ENCODE measurements at places on chromosomes 1 and 21. TPM values are rescaled to one million over a fixed set of nuclear protein-coding genes. Genes with fewer than 3 reads are reported as not detected.

Gene USH2A
- not detected for total RNA-seq

Gene HSF2BP
- total RNA-seq = 0.50 TPM

Gene PDE9A
- 7.5 TPM for total RNA-seq

Gene S100A12
- not detected for total RNA-seq

Gene PTAFR
- 0.19 TPM for total RNA-seq

Gene RHOU
- total RNA-seq = 0.68 TPM

GRCh38 chr1:56897150-56898004 is 42.8 kb downstream of the C8A start:
- H3K27ac ChIP-seq = no peak overlapping the region
- no peaks in the 10 kb centered on the region for H3K27me3 ChIP-seq
- DNase-seq = no peak
- no peaks in the 10 kb centered on the region for H3K4me1 ChIP-seq
- no peaks in the 10 kb centered on the region for H3K36me3 ChIP-seq
- H3K4me3 ChIP-seq = no peak overlapping the region

DNA sequence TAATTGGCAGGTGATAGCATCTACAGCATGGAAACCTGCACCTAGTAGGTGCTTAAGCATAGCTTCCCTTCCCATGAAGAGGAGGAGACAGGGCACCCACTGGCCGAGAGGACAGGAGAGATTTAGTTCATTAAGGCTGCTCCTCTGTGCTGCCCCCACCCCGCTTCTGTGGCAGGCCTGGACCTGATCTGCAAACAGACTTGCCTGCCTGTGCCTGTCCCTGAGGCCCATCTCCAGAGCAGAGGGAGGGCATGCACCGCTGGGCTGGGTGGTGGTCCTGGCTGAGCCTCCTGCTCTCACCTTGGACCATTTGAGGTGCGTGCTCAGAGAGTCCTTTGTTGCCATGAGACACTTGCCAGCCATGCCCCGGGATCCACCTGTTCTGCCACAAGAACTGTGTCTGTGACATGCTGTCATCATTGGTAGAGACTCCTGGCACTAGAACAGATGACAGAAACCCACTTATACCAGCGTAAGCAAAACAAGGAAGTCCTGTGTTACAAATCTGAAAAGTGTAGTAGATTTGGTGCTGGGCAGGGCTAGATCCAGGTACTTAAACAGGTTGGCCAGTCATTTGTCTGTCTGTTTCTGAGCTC is 55.6 kb downstream of the PTPRF start:
- no peaks in the 10 kb centered on the region for H3K27me3 ChIP-seq
- no peak overlapping the region for H3K4me3 ChIP-seq
- H3K4me1 ChIP-seq = peaks cover 2% of the 10 kb centered on the region
- H3K27ac ChIP-seq = no peak overlapping the region

DNA sequence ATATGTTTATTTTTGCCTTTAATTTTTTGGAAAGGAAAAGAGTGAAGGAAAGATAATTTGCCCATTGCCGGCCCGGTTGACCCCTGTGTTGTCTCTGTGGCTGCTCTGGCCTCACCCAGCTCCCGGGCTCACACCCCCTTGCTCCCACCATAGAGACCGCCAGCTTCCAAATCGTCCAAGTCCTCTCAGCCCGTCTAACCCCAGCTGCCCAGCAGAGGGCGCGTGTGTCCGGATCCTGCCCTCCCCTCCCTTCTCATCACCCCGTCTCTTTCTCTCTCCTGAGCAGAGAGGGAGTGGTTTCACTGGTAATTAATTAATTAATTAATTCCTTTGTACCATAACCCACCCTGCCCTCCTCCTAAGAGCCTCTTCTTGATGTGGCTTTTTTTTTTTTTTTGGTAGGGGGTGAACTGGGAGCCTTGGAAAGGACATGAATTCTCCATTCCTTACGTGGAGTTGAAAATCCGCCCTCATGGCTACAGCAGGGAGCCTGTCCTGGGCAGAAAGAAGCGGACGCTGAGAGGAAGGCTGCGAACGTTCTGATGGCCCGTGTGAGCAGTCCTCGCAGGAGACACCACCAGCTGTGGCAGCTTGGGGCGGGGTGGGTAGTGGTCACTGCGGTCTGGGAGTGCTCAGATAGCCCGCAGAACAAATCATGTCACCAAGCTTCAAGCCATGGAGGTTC is 45.9 kb downstream of the KIAA0040 start:
- H3K27ac ChIP-seq = no peak overlapping the region
- H3K4me3 ChIP-seq = no peak overlapping the region
- peaks cover 13% of the 10 kb centered on the region for H3K27me3 ChIP-seq
- H3K4me1 ChIP-seq = peaks cover 6% of the 10 kb centered on the region
- no peaks in the 10 kb centered on the region for H3K36me3 ChIP-seq

- H3K27me3 ChIP-seq = no peaks in the 10 kb centered on the region
- DNase-seq = no peak
- peaks cover 3% of the 10 kb centered on the region for H3K4me1 ChIP-seq
- H3K36me3 ChIP-seq = peaks cover 9% of the 10 kb centered on the region
- H3K4me3 ChIP-seq = no peak overlapping the region
Measured at GRCh38 chr1:176058686-176059085, 148.4 kb downstream of the COP1 start.

DNA sequence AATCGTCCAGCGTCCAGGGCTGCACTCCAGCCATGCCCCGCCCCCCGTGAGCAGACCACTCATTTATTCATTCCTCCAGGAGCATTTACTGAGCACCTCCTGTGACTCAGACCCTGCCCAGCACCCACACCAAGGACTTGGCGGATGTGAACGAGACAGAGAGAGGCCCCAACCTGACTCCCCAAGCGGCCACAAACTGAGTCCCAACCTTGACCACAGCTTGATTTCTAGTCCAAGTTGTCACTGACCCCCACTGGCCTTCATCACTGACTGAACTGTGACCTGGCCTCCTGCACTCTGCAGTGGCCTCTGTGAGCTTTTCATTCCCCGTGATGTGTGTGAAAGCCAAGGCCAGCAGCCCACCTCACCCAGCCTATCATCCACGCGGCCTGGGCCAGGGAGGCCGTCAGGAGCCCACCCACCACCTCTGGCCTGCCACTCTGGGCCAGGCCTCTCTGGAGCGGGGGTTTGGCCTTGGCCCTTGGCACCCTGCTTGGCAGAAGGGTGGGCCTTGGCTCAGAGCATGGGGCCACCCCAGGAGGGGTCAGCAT is 19.3 kb upstream of the RUNX3 start:
- no peak for DNase-seq
- peaks cover 33% of the 10 kb centered on the region for H3K36me3 ChIP-seq
- H3K27me3 ChIP-seq = no peaks in the 10 kb centered on the region
- H3K27ac ChIP-seq = no peak overlapping the region

- H3K27ac ChIP-seq = no peak overlapping the region
- no peaks in the 10 kb centered on the region for H3K4me1 ChIP-seq
- no peak overlapping the region for H3K4me3 ChIP-seq
Measured at GRCh38 chr1:245873068-245873467, 634.0 kb downstream of the SMYD3 start.

DNA sequence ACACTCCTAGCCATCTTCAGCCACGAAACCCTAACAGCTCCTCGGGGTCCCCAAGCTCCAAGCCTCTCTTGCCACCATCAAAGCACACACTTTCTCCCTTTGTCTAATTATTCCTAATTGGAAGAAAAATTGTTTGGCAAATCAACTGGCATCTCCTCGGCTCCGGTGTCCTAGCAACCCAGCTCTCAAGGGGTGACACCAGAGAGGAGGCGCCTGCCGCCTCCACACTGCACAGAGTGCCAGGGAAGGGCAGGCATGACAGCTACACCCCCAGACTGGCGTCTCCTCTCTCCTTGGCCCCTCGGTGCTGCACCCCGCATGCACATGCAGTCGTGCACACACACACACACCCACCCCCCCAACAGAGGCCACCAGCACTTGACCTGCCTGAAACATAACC is 18.2 kb upstream of the GJB5 start:
- H3K27ac ChIP-seq = no peak overlapping the region
- H3K36me3 ChIP-seq = no peaks in the 10 kb centered on the region
- no peak overlapping the region for H3K4me3 ChIP-seq
- no peak for DNase-seq
- peaks cover 9% of the 10 kb centered on the region for H3K27me3 ChIP-seq
- H3K4me1 ChIP-seq = no peaks in the 10 kb centered on the region

GRCh38 chr1:176330782-176331181 is 123.7 kb upstream of the COP1 start:
- H3K4me3 ChIP-seq = no peak overlapping the region
- no peaks in the 10 kb centered on the region for H3K27me3 ChIP-seq
- no peak overlapping the region for H3K27ac ChIP-seq
- H3K36me3 ChIP-seq = no peaks in the 10 kb centered on the region

GRCh38 chr1:20400341-20401177 is 85.5 kb downstream of the CAMK2N1 start:
- no peaks in the 10 kb centered on the region for H3K4me1 ChIP-seq
- no peaks in the 10 kb centered on the region for H3K36me3 ChIP-seq
- no peak for DNase-seq
- no peak overlapping the region for H3K27ac ChIP-seq

DNA sequence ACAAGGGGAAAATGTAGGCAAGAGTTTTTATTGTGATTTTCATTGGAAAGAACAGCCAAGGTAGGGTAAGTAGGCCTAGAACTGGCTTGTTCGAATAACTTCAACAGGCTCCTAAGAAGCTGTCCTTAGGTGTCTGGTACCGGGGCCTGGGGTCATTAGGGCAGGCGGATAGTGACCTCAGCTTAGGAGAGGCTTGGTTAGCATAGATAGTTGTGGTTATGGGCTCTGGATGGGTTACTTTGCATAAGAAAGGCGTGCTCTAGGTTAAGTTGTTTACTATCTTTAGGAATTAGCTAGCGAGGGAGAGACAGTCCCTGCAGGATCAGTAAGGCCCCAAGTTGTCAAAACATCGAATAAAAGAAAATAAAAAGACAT is 20.7 kb upstream of the HPCAL4 start:
- H3K27me3 ChIP-seq = peaks cover 21% of the 10 kb centered on the region
- no peak for DNase-seq
- no peaks in the 10 kb centered on the region for H3K4me1 ChIP-seq
- H3K4me3 ChIP-seq = no peak overlapping the region
- H3K27ac ChIP-seq = no peak overlapping the region

GRCh38 chr1:226061841-226062557 is 517 bp upstream of the H3-3A start:
- H3K27ac ChIP-seq = peak overlapping the region; percentile 84
- DNase-seq = peak; percentile 50
- peaks cover 35% of the 10 kb centered on the region for H3K4me1 ChIP-seq

DNA sequence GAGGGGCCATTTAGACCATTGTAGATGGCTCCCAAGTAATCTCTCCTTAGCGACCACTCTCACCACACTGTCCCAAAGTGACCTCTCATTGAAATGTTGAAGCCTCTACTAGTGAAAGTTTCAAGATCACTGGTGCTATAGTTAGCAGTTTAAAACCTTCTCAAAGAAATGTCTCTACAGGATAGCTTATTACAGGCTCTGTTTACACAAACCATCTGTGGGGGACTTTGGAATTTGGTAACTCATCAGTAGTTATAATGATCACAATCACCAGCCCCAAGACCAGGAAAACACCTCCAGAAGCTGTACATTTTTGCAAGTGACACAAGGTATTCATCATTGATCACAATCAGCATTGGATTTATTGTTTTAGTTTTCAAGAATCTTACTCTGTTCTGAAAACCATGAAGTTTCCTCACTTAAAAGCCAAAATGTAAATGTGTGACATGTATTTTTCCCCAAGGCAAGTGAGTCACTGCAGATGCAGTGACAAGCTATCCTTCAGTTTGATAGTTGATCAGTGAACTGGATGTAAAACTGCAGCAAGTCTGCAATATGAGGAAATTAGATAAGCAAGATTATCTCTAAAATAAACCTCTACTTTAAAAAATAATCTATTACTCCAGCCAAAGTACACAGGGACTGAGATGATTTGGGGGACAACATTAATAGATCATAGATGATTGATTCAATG is 41.9 kb downstream of the C21orf91 start:
- no peak for DNase-seq
- no peak overlapping the region for H3K4me3 ChIP-seq
- no peaks in the 10 kb centered on the region for H3K27me3 ChIP-seq
- H3K4me1 ChIP-seq = peaks cover 61% of the 10 kb centered on the region

DNA sequence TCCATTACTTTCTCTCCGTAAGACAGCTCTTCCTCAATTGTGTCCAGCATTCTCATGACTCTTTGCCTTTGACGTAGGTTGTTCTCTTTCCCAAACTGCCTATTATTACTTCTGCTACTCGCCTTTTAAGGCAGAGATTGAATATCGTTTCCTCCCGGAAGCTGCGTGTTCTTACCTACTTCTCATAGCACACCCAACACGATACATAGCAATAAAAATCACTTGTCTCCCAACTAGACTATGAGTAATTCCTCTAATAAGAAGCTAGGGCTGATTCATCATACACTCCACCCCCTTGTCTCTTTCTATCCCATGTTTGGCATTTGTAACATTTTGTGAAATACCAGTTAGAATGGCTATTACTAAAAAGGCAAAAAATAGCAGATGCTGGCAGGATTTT is 55.8 kb upstream of the SGIP1 start:
- no peaks in the 10 kb centered on the region for H3K4me1 ChIP-seq
- no peak overlapping the region for H3K4me3 ChIP-seq
- peaks cover 24% of the 10 kb centered on the region for H3K27me3 ChIP-seq
- H3K27ac ChIP-seq = no peak overlapping the region

DNA sequence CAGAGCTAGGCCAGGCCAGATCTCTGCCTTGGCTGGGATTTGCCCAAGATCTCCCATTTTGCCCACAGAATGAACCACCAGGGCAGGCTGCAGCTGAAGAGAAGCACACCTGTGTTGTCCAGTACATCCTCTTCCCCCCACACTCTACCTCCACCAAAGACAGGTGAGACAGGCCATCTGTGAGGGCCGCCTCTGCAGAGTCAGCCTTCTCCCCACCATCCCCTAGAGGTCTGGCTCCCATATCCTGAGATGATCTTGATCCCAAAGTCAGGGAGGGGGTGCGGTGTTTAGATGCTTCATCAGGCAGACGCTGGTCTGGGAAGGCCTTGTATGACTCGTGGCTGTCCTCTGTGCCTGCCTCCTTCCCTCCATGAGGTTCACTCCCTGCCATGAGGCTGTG is 28.7 kb downstream of the HYI start:
- no peak overlapping the region for H3K27ac ChIP-seq
- no peaks in the 10 kb centered on the region for H3K27me3 ChIP-seq
- H3K4me1 ChIP-seq = no peaks in the 10 kb centered on the region
- no peak for DNase-seq
- no peak overlapping the region for H3K4me3 ChIP-seq
- H3K36me3 ChIP-seq = peaks cover 27% of the 10 kb centered on the region

DNA sequence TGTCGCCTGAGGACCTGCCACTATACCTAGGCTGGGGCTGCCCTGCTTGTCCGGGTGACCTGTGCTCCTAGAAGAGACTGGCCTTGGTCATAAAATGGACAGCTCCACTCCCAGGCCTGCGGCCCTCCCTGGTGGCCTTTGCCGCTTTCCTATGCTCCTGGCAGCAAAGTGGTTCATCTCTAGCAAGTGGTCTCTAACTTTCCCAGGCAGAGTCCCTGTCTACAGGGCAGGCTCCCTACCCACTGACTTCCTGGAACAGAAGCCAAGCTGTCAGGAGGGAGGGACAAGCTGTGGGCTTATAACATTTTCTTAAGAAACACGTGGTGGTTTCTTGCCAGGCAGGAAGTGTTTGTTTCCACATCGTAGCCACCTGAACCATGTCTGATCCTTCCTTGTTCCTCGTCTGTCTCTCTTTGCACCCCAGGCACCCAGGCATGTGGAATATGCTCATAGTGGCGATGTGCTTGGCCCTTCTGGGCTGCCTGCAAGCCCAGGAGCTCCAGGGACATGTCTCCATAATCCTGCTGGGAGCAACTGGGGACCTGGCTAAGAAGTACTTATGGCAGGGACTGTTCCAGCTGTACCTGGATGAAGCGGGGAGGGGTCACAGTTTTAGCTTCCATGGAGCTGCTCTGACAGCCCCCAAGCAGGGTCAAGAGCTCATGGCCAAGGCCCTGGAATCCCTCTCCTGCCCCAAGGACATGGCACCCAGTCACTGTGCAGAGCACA is 10.1 kb downstream of the H6PD start:
- peaks cover 20% of the 10 kb centered on the region for H3K4me1 ChIP-seq
- no peak for DNase-seq
- peaks cover 1% of the 10 kb centered on the region for H3K36me3 ChIP-seq

All from activated CD4-positive, alpha-beta memory T cell treated with anti-CD3 and anti-CD28 coated beads for 36 hours (primary cell).